Daoy (cell line): ENCODE measurements at places on chromosomes 3 and 15.

GRCh38 chr3:25090698-25091453 lies 337.2 kb upstream of the RARB start:
- DNase-seq = no peak

GRCh38 chr3:141246958-141247301 lies 15.3 kb downstream of the PXYLP1 start:
- no peak for DNase-seq

GRCh38 chr15:85361323-85361722 lies 19.1 kb upstream of the AKAP13 start:
- no peak for DNase-seq

DNA sequence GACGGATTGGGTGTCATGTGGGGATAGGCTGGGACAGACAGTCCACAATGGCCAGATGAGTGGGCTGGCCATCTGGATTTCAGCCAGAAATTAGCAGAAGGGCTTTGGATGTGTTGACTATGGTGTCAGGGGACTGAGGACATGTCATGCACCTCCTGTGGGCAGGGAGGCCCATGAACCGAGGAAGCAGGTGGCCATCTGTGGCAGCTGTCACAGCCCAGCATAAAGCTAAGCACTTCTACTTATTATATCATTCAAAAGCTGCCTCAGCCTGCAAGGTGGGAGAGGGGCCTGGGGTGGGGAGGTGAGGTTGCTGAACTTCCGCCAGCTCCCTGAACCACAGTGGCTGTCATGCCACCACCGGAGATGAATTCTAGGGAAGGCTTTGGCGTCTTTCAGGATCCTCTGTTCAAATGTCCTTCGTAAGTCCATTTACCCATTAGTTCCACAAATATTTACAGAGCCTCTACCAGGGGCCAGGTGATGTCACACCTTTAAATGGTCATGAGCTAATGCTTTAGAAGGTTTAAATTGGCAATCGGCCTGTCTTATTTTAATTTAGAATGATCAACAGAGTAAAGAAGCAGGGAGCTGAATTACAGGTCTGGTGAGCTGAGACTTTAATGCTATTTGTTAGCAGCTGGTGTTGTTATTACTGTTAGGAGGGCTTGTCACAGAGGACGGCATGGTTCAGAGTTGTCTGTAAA lies 23.6 kb upstream of the CAV3 start:
- no peak for DNase-seq

- no peak for DNase-seq
Measured at GRCh38 chr3:105790534-105790933, 78.3 kb downstream of the CBLB start.

DNA sequence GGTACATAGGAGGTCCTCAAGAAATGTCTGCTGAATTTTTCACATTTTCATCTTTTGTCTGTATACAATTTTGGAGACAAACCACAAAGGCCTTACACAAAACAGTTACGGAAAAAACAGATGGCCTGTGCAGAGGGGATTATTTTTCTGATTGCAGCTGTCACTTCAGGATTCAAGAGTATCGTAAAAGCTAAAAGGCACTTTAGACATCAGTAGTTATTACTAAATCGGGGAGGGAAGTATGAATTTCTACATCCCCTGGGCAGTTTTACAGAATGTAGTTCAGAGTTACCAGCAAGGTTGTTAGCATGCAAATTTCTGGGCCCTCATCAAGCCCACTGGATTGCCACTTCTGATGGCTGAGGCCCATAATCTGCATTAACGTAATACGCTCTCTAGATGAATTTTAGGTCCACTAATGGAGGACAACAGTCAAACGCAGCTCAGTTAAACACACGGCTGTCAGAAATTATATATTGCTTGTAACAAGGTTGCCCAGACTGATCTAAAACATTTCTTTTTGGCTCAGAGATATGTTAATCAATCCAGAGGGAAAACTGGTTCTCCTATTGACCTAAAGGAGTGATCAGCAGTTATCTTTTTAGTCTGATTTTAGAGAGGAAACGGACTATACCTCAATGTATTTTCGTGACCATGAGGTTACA lies 1.1 kb downstream of the RIOX2 start:
- DNase-seq = no peak
